ENCODE measurements at places on chromosomes 1 and 21.

DNA sequence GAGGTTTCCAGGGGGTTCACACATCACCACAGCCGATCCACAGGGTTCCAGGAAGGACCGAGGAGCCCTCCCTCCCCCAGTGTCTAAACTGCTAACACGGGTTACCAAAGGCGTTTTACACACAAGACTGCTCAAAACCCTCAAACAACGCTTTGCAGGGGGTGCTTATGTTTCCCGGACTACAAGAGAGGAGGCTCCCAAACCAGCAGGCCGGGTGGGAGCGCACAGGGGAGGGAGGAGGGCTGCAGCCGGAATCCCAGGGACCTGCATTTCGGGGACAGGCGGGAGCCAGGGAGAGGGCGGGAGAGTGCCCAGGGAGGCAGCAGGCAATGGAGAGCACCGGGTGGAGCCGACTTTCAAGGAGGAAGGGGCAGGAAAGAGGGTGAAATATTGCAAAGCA lies 50.8 kb downstream of the ACBD3 start:
- peak; percentile 70 for DNase-seq

GRCh38 chr1:221098471-221099405 lies 219.5 kb downstream of the HLX start:
- DNase-seq = no peak

DNA sequence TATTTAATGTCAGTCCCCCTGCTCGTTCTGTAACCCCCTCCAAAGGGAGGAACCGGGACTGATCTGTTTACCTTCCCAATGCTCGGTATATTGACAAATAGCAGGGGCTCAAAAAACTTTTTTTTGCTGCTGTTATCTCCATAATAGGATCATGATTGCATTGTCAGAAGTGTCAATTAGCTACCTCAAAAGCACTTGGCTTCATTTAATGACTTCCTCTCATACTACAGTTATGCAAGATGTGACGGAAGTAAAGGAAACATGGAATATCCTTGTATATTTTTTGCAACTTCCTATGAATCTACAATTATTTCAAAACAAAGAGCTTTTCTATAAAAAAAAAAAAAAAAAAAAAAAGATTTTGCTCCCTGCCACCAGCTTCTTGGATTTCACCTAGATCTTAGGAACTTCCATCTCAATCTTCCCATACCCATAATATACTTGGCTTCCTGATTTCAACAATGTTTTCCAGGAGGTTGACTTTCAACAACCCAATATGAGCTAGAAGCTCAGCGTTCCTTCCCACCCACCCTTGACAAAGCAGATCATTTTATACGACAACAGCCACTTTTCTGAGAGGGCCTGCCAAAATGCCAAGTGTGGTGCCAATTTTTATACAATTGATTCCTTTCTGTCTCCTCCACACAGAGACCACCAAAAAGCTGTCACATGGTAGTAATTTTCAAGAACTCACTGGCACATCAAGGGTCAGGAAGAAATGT lies 71.7 kb downstream of the SETD4 start:
- no peak for DNase-seq

DNA sequence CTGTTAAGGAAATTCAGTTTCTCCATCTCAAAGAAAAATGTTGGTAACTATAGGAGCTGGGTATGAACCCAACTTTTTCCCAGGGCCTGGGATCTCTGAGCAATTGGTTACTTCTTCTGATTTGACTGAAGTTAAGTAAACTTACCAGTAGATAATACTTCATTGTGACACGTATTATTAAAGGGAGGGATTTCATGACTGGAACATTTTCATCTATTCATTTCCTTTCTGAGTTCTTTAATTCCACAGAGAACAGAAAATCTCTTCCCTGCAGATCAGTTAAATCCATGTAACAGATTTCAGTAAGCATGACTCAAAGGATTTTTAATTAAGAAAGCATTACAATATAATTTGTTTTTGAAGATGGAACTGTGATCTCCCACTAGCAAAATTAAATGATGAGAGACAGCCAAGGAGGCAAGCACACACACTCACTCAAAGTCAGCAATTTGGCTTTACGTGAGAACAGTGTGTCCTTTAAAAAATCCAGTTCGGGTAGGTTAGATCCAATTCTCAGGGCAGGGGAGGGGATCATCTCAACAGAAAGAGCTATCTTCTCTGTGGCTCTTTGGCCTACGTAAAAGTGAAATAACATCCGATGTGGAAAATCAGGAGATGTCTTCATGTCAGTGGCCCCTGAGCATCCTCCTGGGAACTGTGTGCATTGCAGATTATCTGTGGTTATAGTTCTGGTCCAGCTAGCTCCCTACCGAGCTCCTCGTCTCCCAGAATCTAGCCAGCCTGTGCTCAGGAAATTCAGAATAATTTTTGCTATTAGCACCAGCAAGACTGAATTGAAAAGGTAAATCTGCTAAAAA lies 10.8 kb upstream of the MYOC start:
- peak; percentile 10 for DNase-seq

DNA sequence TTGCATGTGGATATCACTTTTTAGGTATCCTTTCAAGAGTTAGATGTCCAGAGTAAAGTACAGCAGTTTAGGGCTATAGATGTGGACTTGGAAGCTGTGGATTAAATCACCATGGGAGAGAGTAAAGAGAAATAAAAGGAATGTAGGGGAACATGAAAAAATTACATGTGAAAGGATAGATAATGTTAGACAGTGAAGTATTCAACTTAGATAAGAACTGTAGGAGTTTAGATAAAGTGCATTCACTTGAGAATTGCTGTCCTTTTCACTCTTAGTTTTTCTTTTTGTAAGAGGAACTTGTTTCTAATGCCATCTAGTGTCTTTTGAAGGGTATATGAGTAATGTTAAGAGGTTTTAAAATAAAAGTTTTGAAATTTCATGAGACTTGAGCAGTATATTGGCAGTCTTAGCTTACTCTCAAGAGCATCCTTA lies 40.1 kb downstream of the MAST2 start:
- no peak for DNase-seq

GRCh38 chr1:77888081-77888780 lies at the start of gene NEXN:
NEXN (plus strand) TSS chr1:77888624; CDS start chr1:77916107, 27,483 bp downstream.
- DNase-seq = peak; percentile 92

DNA sequence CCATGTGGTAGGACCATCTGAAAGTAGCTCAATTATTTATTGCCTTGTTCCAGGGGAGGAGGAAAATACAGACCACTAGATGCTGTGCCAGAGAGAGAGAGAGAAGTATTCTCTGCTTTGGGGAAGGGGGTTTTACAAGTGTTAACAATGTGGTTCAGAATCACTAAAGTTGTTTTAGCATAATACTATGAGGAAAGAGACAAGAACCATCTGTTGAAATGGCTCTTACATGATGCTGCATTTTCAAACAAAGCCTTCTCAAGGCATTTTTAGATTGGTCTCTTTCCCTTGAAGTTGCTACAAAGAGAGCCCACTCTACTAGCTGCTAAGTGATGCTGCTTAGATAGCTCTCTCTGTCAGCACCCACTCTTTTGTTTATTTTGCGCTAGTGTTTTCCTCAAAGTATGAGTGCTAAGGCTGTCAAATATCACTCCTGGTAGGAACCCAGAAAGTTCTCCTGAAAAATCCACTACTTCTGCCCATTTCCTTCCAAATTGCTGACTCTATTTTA lies 255.1 kb downstream of the NFIA start:
- no peak for DNase-seq

GRCh38 chr1:63663301-63663700 lies 70.1 kb downstream of the PGM1 start:
- no peak for DNase-seq

- peak; percentile 52 for DNase-seq
These were observed 50.5 kb downstream of the SIK1 start for GRCh38 chr21:43376478-43376882.

- no peak for DNase-seq
These were observed 622.4 kb downstream of the MATN1 start for GRCh38 chr1:30101016-30101415.

- DNase-seq = no peak
These were observed 33.7 kb downstream of the NFASC start for GRCh38 chr1:204904228-204904810.

DNA sequence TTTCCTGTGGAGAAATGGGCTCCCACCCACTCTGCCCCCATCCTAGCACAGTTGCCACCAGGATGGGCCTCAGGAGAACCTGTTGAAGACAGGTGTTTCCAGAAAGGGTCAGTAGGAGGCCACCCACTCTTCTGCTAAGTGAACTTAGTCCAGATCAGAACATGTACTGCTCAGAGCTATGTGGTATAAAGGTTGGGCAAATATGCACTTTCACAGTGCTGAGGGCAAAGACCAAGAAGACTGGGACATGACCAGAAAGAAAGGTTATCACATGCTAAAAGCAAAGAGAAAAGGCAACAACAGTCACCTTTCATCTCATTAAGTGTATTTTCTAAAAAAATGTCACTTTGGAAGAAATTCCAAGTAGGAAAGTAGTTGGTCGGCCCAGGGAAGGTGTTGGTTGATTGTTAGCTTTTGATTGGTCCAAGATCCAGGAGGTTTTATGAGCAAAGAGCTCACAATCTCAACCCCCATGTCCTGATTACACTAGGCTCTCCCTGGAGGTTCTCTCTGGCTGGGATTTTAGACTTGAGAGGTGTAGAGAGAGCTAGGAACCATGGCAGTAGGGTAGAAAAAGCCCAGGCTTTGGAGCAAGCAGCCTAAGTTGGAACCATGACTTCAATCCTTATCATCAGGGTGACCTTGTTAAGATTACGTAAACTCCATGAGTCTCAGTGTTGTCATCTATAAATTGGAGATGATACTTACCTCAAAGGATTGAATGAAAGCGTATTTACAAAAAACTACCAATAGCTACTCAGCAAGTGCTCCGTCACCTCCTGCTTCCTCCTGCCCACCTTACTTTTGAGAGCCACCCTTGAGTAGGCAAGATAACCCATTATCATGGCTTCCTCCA lies 102.6 kb downstream of the GLUL start:
- no peak for DNase-seq

DNA sequence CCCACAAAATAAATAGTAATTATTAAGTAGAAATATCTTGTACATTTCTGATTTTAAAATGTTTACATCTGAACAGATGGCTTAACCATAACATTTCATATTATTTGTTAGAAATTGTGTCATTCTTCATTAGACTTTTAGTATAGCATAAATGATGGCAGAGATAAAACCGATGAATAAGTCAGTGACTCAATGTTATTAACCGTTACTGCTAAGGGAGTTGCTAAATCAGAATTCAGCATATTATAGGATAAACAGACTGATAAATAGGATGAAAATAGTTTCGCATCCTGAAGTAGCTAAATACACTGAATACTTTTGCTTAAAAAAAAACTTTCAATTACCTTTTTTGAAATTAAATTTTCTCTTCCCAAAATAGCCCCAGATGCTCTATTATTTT lies 610.6 kb upstream of the ZP4 start:
- no peak for DNase-seq

DNA sequence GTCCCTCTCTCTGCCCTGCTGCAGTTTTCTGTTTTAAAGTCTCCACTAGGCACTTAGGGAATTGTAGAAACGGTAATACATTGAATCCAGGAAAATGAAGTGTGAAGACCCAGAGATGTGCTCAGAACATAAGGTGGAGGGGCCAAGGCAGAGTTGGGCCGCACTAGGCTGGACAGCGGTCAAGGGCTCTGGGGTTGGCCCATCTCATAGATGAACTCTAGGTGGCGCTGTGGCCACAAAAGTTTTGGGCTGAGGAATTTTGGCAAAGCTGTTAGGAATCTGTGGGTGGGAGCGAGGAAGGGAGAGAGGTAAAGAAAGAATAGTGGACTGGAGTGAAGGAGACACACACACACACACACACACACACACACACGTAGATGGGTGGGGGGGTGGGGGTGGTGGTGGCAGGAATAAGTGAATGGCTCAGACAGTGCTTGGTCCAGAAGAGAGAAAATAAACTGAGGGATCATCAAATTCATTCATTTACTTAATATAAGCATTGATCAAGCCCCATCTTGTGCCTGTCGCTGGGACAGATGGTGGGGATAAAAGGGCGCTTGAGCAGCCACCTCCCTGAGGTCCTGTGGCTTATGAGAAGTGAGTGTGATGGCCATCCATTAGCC lies 258.5 kb downstream of the TRABD2B start:
- DNase-seq = peak; percentile 92

- no peak for DNase-seq
These were observed 49.6 kb downstream of the UBE2T start for GRCh38 chr1:202291961-202292712.

DNA sequence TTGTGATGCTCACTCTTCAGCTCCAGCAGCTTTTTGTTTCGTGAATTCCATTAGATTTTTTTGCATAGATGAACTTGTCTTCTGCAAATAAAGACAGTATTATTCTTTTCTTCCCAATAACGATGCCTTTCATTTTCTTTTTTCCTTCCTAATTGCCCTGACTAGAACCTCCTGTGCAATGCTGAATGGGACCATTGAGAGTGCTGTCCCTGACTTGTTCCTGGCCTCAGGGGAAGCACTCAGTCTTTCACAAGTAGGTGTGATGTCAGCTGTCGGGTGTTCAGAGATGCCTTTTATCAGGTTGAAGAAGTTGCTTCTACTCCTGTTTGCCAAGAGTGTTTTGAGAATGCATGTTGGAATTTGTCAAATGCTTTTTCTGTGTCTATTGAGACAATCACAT lies 64.3 kb upstream of the ADARB1 start:
- no peak for DNase-seq

- no peak for DNase-seq
These were observed 999 bp downstream of the THAP3 start for GRCh38 chr1:6625584-6626149.

DNA sequence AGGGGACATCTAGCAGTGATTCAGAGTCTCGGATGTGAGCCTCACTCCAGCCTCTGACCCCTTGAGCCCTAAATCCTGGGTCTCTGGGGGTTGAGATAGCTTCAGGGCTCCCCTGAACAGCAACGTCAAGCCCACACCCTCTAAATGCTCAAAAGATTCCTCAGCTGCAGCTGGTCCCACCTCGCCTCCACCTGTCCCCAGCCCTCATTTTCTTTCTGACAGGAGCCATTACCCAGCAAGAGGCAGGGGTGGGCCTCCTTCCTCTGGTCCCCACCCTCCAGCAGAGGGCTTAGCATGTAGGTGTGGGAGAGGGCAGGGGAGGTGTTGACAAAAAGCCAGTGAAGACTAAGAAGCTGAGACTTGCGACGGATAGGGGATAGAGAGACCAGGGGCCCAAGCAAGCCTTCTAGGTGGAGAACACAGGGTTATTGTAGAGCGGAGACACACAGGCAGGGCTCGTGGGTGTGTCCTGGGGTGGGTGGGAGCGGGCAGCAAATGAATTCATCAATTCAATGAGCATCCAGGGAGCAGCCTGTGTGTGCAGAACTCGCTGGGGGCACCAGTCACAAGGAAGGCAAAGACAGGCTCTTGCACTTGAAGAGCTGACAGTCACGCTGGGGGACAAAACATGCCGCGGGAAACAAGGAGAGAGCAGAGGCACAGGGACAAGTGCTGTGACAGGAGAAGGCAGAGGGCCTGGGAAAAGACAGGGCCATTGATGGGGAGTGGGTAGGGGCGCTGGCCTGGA lies 48.9 kb upstream of the GOLT1A start:
- DNase-seq = no peak

All from endodermal cell (in vitro differentiated cells).